LoVo (cell line): ENCODE measurements at places on chromosomes 1 and 21.

- DNase-seq: peak; percentile 65
Observed at GRCh38 chr1:236868625-236869467, 73.8 kb downstream of the MTR start.

DNA sequence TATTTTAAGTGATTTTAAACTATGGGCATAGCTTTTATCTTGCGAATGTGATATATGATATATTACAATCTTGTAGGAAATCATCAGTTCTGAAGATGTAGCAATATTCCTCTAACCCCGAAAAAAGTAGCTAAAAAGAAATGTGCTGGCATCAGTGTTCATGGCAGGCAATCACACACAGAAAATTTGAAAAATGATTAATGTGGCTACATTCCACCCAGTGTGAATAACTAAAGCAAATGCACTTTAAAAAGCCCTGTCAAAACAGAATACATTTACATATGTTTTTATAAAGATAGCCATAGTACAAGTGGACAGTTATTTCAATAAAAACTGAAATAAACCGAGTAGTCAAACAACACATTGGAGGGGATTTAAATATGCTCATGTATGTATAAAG lies 260.2 kb downstream of the HHAT start:
- DNase-seq: no peak

GRCh38 chr1:173477286-173478093 lies at the start of gene PRDX6:
Gene PRDX6, plus strand, starts transcription at chr1:173477335. Its CDS starts 63 bp downstream, at chr1:173477398.
- peak; percentile 31 for DNase-seq

- peak; percentile 78 for DNase-seq
Observed at GRCh38 chr21:42171091-42172053, 47.6 kb upstream of the ABCG1 start.

DNA sequence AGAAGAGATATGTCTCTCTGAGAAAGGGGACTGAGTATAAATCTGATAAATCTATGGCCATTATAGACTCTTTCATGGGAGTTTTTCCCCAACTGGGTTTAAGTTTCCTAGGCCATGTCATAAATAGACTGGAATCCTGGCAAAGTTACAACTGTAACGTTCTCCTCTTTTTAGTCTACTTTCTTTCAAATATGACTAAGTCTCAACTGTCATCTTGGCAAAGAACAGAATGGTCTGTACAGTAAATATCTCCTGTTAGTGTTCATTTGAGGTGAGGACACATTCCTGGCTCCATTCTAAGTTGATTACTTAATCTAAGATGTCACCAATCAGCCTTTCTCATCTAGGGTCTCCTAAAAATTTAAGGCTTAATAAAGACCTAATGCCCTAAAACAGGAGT lies 300.5 kb downstream of the BRINP2 start:
- DNase-seq: no peak

DNA sequence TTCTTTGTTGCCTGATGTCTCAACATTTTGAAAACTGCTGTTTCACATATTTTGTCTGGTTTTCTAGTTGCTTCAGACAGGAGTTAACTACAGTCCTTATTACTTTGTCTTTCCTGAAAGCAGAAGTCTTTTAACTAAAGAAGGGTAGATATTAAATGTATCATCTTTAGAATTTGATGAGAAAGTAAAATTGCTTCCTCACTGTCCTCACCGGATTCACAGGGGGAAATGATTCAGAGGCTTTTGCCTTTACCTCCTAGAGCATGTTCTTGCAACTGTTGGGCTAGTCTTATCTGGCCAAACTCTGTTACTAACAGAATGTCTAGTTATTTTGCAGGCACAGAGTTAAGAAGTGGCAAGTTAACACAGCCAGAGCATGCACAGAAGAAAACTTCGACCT lies 107.2 kb upstream of the VAV3 start:
- no peak for DNase-seq

DNA sequence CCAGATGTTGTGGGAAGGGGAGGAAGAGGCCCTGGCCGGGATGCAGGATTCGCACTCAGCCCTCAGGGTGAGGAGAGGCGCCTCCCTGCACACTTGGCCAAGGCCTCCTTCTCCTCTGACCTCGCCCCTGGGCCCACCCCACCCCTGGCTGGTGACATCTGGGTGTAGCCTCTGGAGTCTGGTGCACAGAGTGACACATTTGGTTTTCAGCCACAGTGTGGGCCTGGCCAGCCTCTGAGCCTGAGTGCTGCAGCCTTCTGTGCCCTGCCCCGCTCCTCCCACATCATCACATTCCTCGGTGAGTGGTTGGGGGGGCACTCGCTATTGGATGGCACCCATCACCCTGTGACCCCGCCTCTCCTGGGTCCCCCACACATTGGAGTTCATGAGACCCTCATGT lies 45.8 kb downstream of the PRDM16 start:
- DNase-seq: no peak

DNA sequence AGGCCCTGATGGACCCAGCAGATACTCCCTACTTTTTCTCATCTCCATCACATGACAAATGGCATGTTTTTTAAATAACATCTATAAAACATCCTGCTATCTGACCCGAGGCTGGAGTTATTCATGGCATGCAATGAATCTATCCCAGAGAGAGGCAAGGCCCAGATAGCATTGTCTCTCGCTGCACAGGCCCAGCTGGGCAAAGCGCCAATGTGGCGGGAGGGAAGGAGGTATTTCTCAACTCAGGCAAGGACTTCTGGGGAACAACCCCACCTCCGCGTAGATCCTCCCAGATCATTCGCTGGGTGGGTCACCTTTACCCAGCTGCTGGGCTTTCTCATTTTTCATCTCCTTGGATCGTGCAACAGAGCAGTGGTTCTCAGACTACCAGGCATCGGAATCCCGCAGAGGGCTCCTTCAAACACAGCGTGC lies 59.8 kb downstream of the ERG start:
- DNase-seq: no peak

DNA sequence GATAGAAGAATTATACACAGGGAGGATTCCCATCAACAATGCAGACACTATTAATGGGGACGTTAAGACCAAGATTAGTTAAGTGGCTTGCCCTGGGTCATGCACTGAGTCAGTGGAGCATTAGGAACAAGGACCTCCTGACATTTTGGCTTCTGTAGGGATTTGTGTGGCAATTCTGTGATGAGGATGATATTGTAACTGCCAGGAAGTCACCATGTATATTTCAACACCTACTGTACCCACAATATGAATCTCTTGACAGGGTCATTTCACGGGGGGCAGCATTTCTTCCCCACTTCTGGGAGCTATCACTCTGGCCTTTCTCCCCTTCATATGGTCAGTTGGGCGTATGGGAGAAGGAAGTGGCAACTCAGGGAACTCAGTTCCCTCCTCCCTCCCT lies 134.9 kb downstream of the RUNX1 start:
- DNase-seq: no peak

DNA sequence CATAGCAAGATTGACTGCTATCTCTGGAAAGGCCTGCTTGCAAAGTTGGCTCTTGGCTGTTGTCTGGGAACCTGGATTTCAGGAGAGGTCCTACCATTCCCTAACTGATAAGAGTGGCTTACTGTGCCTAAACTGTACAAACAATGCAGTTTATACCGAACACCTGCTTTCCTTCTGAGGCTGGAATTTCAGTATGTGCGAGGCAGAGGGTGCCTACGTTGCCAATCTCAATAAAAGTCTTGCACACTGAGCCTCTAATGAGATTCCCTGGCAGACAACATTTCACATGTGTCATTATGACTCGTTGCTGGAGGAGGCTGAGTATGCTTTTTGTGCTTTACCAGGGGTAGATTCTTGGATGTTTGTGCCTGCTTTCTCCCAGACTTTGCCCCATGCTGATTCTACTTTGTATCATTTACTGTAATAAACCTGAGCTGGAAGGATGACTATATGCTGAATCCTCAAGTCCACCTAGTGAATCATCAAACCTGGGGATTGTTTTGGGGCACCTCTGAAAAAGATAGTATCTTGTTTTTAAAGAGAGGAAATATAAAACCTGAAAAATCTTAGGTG lies 58.9 kb upstream of the GNG4 start:
- DNase-seq: peak; percentile 64

- DNase-seq: no peak
Observed at GRCh38 chr1:173392895-173393658, 84.1 kb upstream of the PRDX6 start.

GRCh38 chr21:37259426-37259825 lies 7.7 kb downstream of the VPS26C start:
- no peak for DNase-seq

DNA sequence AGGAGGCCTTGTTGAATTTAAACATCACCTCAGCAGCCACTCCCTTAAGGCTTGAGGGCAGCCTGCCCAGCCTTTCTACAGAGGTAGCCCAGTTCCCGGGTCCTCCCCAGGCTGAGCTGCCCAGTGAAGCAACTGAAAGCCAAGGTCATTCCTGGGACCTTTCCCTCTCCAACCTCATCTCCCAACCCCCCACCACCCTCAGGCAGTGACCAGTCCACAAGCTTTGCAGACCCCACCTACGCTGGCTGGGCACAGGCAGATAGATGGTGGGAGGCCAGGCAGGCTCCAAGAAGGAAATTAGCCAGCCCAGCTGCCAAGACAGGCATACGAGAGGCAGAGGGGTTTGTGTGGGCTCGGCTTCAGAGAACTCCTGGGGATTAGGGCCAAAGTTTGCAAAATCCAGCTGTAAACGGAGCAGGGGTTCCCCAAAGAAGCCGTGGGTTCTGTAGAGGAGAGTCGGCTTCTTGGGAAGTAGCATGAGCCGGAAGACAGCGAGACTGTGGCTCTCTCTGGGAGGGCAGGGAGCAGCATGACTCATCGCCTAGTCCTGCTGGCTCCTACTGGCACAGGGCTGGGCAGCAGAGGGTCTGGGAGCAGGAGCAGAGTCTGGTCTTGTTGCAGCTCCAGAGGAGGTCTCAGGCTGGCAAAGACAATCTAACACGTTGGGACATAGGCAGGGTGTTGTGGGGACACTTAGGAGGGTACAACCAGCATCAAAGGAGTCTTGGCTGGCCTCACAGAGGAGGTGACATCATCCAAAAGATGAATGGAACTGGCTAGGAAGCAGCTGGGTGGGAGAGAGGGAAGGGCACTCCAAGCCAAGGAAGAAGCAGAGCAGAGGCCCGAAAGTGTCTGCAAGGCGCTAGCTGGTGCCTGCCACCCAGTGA lies 2.8 kb upstream of the ZC3H12A start:
- DNase-seq: peak; percentile 85

- DNase-seq: peak; percentile 14
Observed at GRCh38 chr1:20787840-20788795, 1.0 kb upstream of the HP1BP3 start.

GRCh38 chr1:101119289-101119688 lies 93.7 kb upstream of the DPH5 start:
- no peak for DNase-seq

- peak; percentile 5 for DNase-seq
Observed at GRCh38 chr1:6625584-6626149, 999 bp downstream of the THAP3 start.
